ENCODE measurements at places on chromosomes 5 and 9.

- DNase-seq: no peak
Measured at GRCh38 chr5:176633598-176633997, 3.1 kb downstream of the EIF4E1B start.

- DNase-seq: no peak
Measured at GRCh38 chr9:104658496-104659195, 35.7 kb upstream of the OR13D1 start.

- no peak for DNase-seq
Measured at GRCh38 chr5:31382051-31382878, 149.6 kb downstream of the DROSHA start.

- DNase-seq: peak; percentile 40
Measured at GRCh38 chr5:98839469-98840383, 66.3 kb downstream of the RGMB start.

GRCh38 chr9:18236336-18236735 lies 237.6 kb upstream of the ADAMTSL1 start:
- no peak for DNase-seq

- no peak for DNase-seq
Measured at GRCh38 chr5:12392246-12392645, 488.0 kb upstream of the CTNND2 start.

- DNase-seq: no peak
Measured at GRCh38 chr5:112977440-112977861, 853 bp downstream of the DCP2 start.

DNA sequence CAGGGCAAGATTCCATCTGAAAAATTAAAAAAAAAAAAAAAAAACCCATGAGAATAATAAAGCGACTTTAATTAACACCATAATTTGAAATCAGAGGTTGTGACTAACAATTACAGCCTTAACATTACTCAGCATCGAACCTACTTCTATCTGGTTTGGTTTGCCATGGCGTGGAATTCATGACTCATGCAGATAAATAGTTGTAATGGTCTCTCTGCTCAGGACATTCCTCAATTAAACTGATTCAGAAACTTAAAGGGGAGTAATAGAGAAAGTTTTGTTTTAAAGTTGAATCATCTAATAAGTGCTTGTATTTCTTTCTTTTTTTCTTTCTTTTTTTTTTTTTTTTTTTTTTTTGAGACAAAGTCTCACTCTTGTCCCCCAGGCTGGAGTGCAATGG lies 135.5 kb downstream of the SPATA31D1 start:
- no peak for DNase-seq

DNA sequence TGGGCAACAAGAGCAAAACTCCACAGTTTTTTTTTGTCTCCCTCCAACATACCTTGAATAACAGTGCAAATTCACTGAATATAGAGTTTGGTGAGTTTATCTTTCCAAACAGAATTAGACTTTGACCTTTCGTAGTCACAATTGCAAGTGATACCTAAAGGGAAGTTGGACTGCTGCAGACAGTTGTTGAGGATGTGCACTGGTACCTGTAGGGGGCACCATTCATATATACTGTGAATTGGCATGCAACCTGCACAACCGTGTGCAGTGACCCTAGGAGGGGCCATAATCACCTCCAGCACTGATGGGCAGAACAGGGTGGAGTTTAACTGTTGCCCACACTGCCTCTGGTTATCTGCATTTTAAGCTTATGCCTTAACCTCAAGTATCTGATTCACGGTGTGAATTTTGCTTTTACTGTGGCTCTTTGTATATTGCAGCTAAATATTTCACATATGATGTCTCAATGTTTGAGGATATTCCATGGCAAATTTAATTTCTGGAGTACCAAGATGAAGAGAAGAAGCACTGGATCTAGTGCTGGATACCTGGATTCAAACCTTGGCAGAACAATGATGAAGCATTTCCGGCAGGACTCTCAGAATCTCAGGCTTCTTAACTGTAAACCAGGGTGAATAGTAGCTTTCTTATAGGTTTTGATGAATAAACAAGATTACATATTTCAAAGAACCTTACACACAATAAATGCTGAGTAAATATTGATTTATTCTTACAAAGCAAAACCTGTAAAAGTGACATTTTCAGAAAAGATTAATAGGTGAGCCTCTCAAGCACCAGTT lies 144.3 kb downstream of the ACTBL2 start:
- DNase-seq: peak; percentile 16

DNA sequence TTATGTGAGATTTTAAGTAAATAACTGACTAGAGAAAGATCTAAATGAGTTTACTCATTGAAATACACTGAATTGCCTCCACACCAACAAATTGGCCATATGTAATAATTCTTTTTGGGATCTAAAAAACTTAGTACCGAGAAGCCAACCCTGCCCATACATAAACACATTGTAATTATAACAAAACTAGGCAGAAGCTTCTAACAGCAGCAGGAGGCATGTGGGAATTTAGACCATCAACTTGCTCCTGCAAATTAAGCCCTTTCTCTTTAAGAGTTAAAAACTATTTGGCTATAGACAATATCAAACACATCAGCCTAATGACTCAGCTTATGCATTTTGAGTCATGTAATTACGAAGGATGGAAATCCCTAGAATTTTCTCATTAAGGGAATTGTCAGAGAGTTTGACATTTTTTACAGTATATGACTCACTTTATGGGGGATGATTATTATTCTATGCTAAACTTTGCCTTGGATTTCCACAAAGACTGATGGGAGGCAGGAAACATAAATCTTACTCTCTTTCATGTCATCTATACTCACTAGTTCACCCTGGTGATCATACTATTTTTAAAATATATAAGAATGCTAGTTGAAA lies 1.0 kb downstream of the IL7R start:
- DNase-seq: no peak

- no peak for DNase-seq
Measured at GRCh38 chr9:135073081-135073740, 14.3 kb upstream of the OLFM1 start.

- DNase-seq: peak; percentile 29
Measured at GRCh38 chr5:119411361-119412278, 40.7 kb upstream of the HSD17B4 start.

DNA sequence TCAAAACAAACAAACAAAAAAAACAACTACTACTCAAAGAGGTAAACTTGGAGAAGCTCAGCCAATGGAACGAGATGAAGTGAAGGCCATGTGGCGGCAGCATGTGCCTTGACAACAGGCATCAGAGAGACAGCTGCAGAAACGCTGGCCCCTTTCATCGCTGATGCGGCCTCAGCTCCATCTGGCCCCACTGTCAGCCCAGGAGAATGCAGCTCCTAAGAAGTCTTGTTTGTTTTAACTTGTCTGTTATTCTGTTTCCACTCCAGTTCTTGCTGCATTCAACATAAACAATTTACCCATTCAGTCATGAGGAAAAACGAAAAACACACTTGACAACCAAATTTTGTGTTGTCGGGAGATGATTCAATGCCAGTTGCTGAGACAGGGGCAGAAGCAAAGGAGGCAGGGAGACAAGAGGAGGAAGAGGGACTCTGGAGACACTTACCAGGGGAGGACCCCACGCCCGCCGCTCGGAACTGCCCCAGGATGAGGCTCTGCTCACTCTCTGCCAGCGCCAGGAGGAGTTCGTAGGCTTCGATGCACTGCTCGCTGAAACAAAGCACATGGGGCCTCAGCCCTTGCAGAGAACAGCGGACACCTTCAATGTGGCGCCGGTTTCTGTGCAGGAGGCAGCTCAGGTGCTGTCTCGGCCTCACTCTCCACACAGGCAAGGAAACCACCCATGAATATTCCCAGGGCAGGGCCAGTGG lies 91.2 kb downstream of the DCP2 start:
- no peak for DNase-seq

- no peak for DNase-seq
Measured at GRCh38 chr5:81950996-81951395, 20.8 kb upstream of the ATG10 start.

DNA sequence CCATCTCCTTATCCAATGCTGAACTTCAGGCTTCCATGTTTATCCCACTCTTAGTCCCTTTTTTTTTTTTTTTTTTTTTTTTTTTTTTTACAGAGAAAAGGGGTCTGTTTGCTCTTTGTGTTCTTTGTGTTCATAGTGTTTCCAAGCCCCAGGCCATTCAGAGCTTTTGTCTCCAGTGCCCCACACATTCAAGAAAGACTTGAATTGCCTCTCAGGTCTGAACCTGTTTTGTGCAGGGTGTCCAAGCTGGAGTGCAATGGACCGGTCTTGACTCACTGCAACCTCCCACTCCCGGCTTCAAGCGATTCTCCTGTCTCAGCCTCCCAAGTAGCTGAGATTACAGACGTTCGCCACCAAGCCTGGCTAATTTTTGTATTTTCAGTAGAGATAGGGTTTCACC lies 191.2 kb downstream of the PALM2AKAP2 start:
- DNase-seq: no peak

DNA sequence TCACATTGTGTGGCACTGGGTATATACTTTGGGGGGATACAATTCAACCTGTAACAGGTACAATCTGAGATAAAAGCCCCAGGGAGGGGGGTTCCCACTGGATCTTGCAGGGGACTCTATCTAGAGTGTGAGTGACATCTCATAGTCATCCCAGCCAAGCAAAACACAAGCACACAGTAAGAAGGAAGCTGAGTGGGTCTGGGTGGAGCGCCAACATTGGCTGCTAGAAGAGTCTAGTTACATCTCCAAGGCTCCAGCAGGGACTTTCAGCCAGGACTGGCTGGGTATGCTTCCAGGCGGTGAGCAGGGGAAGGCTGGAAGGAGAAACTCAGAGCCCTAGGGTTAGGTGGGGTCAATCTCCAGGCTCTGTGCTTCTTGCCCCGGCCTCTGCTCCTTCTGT lies 53.0 kb downstream of the IL31RA start:
- DNase-seq: no peak

DNA sequence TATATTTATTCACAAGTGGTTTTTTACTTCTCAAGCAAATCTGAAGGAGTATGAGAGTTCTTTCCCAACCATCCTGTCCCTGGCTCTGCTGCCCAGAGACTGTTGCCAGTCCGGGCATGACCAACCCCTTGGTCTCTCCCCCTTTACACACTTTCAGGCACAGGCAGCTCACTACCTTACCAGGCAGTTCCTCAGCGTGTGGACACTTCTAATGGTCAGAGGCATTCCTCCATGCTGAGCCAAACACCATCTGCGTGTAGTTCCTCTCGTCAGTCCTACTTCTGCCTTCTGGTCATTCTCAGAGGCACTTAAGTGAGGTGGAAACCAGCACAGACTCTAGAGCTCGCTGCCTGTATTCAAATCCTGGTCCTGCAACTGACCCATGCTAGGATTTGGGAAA lies 56.1 kb downstream of the TSTD2 start:
- no peak for DNase-seq

DNA sequence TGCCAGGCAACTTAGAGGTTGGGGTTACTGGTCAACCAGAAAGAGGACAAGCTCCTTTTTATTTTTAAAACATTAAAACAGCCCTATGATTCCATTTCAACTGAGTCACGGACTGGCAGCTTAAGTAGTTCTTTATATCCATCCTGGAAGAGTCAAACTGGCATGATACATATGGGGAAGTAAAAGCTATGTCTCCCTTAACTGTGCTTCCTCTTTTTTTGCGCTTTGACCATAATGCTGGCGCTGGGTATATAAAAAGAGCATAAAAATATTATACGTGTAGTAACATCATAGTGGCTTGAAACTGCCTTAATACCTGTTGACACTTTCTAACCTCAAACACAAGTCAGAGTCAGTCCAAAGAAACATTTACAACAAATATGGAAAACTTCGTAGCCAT lies 274.4 kb downstream of the CSNK1G3 start:
- DNase-seq: no peak

- DNase-seq: no peak
Measured at GRCh38 chr5:110549301-110549700, 177.2 kb downstream of the TMEM232 start.

- DNase-seq: peak; percentile 4
Measured at GRCh38 chr5:161676103-161676502, 9.4 kb upstream of the GABRA6 start.

GRCh38 chr5:56159521-56159947 lies 73.6 kb downstream of the ANKRD55 start:
- no peak for DNase-seq

GRCh38 chr5:150140830-150141229 lies 14.8 kb downstream of the PDGFRB start:
- no peak for DNase-seq

DNA sequence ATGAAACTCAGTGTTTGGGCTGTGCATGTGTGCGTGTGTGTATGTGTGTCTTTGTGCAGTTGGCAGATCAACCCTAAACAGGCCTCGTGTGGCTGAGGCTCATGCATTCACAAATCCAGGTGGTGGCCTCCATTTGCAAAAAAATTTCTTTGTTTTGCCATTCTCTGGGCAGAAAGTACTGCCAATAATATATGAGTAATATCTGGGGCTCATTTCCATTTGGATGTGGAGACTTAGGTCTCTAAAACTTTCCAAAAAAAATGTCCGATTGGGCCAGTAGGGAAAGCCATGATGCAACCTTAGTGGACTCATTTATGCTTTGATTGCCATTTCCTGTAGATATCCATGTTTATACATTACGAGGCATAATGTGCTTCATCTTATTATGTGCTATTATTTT lies 77.9 kb upstream of the RPS23 start:
- no peak for DNase-seq

DNA sequence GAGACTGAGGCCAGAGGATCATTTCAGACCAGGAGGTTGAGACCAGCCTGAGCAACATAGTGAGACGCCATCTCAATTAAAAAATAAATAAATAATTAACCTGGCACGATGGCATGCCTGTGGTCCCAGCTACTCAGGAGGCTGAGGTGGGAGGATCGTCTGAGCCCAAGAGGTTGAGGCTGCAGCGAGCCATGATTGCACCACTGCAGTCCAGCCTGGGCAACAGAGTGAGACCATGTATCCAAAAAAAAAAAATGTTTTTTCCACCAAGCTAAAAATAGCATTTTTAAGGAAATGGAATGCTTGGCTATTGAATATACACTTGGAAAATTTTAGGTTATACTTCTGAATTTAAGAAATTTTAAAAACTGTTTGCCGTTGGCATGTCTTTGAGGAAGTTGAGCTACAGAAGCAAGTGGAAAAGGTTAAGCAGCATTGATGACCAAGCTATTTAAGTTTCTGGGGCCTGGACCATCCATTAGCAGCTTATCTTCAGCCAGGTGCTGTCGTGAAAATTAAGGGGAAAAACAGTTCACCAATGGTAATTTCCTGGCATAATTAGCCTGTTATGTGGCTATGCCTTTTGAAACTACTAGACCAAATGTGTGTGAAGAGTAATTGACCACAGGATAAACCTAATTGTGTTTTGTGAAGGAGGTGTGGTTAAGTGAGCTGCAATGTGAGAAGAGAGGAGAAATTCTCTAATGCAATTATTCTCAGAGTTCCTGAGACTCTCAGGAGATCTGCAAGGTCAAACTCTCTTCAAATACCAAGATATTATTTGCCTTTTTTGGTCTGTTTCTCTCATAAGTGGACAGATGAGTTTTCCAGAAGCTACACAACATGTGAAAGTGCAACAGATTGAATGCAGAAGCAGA lies 21.0 kb downstream of the F2R start:
- DNase-seq: no peak

All from HuH-7 (cell line).